ENCODE measurements at places on chromosomes 1 and 21.

- DNase-seq, result no peak
These were observed 13.6 kb downstream of the WDR4 start for GRCh38 chr21:42865776-42866160.

DNA sequence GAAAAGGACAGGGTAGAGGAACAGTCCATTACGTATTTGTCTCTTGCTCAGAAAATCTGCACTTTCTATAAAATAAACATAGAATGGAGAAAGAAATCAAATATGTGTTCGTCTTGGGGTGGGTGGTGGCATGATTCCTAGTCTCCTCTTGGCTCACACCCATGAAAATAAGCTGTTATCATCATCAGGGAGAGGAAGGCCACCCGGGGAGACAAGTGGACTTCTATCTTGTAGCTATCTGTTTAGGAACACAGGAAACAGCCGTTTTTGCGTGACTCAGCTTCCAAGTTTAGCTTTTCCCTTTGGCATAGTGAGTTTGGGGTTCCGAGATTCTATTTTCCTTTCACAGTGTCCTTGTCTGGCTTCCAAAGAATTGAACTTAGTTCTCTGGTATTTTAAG lies 622.3 kb downstream of the PTPRU start:
- no peak for DNase-seq

DNA sequence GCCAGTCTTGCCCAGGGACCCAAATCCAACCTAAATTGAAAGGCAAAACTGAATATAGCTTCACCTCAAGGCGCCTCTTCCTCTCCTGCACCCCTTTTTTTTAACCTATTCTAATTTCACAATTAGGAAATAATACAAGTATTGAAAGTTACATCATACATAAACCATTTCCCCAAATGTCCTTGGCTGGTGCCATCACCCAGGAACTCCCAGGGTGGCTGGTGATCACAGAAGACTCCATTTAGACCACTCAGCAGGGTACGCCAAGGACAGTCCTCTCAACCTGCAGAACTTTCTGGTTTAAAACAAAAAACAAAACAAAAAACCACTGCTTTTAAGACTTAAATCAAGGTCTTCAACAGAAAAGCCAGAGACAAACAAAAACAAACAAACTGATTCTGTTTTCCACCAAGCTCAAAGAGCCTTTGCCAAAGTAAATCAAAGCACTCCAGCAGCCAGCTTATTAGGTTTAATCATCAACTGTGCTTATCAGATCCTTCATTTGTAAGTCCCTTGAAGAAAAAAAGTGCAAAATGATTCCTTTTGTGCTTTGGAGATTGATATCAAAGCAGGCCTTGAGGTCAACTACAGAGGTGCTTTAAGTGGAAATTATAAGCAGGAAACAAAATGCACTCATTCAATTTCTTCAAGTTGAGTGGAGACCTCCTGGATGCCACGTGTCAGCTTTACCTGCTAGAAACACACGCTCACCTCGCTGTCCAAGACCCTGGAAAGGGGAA lies 113.0 kb downstream of the ETS2 start:
- DNase-seq, result no peak

- no peak for DNase-seq
These were observed at the start of gene TNNT2 for GRCh38 chr1:201377611-201378092. Gene TNNT2 (minus strand): TSS chr1:201377680. CDS start chr1:201373254, 4,426 bp downstream.

DNA sequence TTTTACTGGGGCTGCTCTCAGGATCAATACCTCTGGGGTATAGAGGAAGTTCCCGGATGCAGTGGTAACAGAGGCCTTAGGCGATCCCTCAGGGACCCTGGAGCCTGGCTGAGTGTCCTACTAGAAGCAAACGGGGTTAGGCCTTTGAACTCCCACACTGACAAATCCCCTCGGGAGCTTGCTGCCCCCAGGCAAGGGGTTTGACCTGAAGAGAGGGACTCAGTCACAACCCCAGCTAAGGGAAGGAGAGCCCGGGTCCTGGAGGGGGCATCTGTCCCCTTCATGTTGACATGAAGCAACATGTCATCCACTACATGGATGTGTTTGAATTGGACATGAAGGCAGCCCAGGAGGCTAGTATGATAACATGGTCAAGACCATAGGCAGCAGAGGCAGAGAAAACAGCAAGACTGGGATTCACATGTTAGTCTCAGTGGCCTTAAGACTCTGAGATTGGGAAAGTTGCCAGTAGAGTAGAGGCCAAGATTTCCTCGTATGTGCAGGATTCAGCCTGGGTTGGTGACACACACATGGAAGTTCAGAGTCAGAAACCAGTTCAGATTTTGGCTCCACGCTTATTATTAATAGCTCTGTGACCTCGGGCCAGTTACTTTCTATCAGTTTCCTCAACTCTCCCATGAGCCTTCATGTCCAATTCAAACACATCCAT lies 101.5 kb downstream of the KCNN3 start:
- no peak for DNase-seq

DNA sequence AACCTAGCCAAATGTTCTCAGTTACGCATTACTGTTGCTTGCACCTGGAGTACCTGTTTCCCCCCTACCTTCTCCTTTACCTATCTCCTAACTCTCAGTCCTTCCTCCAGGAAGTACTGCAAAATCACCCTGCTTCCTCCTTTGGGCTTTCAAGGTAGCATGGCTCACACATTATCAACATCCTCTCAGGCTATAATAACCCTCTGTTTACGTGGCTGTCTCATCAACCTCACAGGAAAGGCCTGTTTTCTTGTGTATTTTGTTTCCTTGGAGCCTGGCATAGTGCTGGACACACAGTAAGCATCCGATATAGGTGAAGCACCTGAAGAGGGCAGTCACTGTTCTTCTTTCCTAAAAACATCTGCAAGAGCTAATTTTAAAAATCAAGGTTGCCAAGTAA lies 32.7 kb upstream of the ANGPTL7 start:
- no peak for DNase-seq

DNA sequence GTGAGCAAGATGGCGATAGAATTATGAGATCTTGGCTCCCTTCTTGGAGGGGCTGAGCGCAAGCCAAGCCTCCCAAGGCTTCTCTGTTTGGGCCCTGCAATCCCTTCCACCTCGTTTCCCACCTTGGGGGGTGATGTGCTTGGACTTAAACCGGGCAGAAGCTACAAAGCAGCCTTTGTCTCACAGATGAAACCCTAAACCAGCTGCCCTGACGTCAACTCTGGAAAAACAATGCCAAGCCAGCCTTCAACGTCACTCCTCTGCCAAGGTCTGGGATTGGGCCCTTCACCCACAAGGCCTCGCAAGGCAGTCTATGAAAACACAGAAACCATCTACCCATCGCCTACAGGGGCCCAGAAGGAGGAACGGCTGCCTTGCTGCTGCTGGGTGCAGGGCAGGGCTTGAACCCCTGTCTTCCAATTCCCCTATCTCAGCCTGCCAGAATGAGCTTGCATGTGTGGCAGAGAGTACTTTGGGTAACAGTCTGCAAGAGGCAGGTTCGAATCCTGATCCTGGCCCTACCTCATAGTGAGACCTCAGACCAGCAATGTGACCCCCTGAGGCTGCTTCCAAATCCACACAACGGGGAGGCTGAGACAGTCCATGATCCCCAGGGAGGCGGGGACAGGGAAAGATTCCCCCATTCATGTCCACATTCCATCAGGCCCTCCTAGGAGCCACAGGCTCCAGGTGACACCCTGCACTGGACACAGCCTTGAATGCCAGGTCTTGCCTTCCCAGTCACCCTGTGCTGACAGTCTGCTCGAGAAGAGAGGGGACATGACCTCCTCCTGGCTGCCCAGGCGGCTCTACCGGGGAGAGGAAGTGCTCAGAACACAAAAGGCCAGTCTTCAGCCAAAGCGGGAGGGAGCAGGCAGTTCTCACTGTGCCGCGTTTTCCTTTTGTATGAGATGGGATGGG lies 15.0 kb downstream of the IFFO2 start:
- DNase-seq, result no peak

All from germinal center (tissue), 1 donor.